ENCODE measurements at places on chromosomes 1 and 21.

GRCh38 chr1:178986204-178986603 lies 39.5 kb upstream of the FAM20B start:
- DNase-seq = no peak

GRCh38 chr1:212959266-212960220 lies 9.2 kb downstream of the VASH2 start:
- DNase-seq = no peak

DNA sequence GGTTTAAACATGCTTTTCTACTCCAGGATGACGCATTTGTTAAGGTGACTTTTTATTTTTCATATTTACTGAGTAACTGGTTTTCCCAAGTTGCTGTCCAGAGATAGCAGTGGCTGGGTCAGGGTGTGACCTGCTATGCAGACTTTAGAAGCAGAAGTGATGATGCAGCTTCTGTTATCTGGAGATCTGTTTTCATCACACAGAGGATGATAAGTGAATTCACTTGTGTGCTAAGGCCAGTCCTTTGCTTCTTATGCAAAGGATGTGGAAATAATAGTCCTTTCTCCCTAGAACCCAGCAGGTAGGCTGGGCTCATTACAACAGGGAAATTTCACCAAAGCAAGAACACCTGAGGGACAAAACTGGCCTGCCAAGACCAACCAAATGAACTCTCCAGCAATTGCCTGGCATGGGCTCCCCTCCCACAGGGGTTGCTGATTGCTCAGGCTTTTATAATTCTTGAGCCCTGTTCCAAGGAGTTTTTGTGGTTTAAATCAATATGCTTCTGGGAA lies 97.8 kb upstream of the LPGAT1 start:
- DNase-seq = no peak

GRCh38 chr21:19026911-19027310 lies 623.3 kb upstream of the TMPRSS15 start:
- no peak for DNase-seq

- DNase-seq = peak; percentile 65
Measured at GRCh38 chr1:206713070-206713469, 28.4 kb downstream of the MAPKAPK2 start.

GRCh38 chr1:154575147-154575927 lies 7.8 kb downstream of the CHRNB2 start:
- DNase-seq = no peak

GRCh38 chr1:91582431-91582921 lies 81.8 kb downstream of the CDC7 start:
- peak; percentile 30 for DNase-seq

- peak; percentile 54 for DNase-seq
Measured at GRCh38 chr1:109240158-109241152, 8.9 kb upstream of the CELSR2 start.

DNA sequence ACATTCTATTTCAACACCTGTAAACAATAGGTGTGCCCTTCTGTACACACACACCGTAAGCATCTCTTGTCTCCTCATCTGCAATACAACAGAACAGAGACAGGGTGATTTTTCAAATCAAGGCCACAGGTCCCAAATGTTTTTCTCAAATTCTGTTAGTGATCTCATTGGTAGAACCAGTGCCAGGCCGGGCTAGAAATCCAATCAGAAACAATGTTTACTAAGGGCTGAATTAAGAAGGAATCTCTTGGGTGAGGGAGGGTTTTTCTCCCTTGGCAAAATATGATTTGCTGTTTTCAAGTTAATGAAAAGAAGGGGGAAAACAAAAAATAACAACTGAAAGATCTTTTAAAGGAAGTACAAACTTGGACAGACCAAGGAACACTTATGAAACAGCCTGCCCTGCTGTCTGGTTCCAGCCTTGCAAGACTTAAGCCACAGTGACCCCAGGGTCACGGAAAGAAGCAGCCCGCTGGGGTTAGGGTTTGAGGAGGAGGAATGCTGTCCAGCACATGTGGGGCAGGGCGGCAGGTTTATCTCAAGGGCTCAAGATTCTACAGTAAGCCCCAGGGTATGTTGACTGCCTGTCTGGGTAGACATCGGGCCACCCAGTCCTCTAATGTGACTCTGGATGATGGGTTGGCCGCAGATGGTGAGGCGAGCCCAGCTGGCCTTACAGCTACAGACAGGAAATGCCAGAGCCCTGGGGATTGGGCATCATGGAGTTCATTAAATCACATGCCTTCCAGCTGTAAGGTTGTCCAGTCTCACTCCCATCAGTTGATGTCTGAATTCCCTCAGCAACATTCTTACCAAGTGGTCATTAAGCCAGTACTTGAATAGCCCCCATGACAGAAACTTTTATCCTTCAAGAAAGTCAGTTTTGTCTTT lies 73.3 kb upstream of the SLC44A3 start:
- peak; percentile 61 for DNase-seq

DNA sequence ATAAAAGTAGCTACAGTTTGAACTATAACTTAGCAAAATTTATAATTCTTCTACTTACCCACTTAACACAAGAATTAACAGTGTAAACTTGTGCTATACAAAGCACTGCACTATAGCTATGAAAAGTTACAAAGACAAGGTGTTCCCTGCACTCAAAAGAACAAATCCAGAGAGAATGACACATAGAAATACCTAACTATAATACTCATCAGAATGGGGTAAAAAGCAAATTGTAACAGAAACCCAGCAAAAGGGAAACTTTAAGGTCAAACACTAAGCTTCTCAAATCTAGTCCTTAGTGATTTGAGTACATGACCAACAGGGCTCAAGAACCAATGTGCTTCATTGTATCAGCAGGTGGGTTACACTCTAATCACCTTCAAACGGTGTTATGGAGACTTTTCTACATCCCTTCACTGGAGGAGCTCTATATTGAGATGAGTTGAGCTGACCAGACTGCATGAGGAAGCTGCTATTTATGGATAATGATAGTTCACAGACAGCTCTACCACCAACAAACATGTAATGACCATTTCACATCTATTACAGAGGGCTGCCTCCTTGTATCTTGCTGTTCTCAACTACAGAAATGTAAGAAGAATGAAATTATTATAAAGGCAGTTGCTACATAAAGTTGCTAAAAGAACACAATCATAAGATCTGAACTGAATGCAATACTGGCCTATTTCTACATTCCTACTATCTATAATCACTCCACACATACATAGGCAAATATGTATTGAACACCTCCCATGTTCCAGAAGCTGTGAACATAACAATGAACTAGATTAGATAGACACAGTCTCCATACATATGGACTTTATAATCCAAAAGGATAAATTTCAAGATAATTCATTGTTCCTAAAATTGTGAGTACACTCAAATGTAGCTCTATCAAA lies 47.6 kb downstream of the PIK3R3 start:
- no peak for DNase-seq

DNA sequence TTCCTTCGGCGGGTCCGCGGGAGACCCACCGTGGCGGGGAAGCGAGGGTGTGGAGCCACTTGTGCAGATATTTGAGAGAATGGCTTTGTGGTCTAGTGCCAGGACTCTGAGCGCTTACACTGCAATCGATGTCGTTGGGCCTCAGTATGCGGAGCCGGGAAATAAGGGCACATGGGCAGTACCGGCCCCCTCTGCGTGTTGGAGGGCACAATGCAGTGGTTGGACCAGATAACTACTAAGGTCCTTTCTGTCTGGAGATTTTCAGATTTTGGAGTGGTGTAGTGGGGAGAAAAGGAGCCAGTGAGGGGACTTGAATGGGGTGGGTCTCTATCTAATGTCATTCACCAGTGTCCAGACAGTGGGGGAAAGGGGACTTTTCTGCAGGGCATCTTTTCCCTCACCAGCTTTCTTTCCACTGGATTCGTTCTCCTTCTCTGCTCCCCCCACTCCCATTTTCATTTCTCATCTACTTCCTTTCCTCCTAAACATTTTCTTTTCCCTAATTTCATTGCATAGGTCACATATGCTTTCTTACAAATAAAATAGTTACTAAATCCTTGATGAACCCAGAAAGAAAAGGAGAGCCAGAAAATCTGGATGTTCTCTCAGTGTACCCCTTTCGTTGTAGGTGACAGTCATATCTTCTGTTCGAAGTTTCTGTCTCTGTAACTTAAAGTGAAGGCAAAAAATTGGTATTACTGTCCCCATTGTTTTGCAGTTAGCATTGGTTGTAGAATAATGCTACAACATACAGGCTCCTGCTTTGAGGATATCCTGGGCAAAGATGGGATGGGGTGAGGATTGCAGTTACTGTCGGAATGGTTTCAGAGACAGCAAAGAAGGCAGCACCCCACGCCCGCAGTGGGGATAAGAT lies 1.4 kb downstream of the ATF3 start:
- DNase-seq = peak; percentile 35
